ENCODE measurements at places on chromosomes 1 and 21.
A peak's percentile ranks its signal among the peaks of the same experiment; 100 is the strongest.

GRCh38 chr1:53708687-53709086, 30.3 kb downstream of the GLIS1 start:
- no peak for DNase-seq

GRCh38 chr1:30732277-30732996, 9.1 kb upstream of the MATN1 start:
- DNase-seq, result no peak

- no peak for DNase-seq
Measured at GRCh38 chr1:222114536-222115156, 372.8 kb upstream of the DUSP10 start.

DNA sequence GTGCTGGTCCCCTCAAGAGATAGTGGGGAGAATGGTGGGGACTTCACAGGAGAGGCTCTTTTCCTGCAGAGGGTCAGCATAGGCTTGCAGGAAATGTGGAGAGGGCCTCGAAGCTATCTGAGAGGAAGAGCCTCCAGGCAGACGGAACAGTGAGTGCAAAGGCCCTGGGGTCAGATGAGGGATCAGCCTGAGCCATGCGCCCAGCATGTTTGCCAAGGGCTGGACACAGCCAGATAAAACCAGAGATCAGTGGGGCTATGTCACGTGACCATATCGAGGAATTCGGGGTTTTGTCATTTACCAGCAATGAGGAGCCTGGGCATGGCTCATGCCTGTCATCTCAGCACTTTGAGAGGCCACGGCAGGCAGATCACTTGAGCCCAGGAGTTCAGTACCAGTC, 6.5 kb upstream of the UTS2 start:
- no peak for DNase-seq

- DNase-seq, result no peak
Measured at GRCh38 chr1:234437423-234438171, 41.4 kb downstream of the TARBP1 start.

- DNase-seq, result no peak
Measured at GRCh38 chr1:236425031-236425663, 31.1 kb downstream of the EDARADD start.

GRCh38 chr1:7043719-7044535, 258.7 kb downstream of the CAMTA1 start:
- DNase-seq, result no peak

GRCh38 chr1:110463725-110464124, 12.8 kb downstream of the PROK1 start:
- DNase-seq, result no peak

- peak; percentile 38 for DNase-seq
Measured at GRCh38 chr1:179121159-179121938, 39.5 kb downstream of the TOR3A start.

DNA sequence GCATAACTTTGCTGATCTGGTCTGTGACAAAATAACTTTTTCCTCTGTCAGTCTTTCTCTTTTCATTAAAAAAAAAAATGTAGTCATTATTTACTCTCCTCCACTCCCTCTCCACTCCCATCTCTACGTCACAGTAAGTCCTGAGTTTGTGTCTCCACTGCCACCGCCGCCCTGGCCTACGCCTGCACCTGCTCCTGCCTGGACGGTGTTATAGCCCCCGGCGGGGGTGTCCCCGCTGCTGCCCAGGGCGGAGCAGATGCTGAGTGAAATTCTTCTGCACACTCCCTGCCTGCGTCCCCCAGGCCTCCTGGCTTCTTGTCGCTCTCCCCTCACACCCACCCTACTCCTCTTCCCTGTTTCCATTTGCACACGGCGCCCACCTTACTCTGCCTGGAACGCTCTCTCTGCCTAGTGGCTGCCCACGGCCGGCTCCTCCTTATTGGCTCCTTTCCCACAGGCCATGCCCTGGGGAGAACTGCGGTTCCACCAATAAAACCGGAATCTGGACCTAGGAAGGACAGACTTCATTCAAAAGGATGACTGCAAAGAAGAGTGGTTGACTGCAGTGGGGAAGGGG, 55.2 kb upstream of the C1orf174 start:
- no peak for DNase-seq

DNA sequence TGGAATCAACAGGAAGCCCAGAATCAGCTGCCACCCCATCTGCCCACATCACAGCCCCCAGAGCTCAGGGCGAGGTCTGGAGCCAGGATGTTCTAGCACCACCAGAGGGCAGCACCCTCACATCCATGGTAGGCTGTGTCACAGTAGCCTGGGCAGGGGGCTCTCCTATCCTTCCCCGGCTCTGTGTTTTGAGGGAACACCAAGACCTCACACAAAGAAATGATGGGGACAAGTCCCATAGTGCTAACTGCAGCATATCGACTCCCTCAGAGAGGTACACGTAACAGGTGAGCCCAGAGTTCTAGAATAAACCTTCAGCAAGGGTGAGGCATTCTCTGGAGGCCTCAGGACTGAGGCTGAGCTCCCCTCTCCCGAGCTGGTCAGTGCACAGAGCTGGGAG, 2.3 kb upstream of the KCNC4 start:
- DNase-seq, result peak; percentile 77

DNA sequence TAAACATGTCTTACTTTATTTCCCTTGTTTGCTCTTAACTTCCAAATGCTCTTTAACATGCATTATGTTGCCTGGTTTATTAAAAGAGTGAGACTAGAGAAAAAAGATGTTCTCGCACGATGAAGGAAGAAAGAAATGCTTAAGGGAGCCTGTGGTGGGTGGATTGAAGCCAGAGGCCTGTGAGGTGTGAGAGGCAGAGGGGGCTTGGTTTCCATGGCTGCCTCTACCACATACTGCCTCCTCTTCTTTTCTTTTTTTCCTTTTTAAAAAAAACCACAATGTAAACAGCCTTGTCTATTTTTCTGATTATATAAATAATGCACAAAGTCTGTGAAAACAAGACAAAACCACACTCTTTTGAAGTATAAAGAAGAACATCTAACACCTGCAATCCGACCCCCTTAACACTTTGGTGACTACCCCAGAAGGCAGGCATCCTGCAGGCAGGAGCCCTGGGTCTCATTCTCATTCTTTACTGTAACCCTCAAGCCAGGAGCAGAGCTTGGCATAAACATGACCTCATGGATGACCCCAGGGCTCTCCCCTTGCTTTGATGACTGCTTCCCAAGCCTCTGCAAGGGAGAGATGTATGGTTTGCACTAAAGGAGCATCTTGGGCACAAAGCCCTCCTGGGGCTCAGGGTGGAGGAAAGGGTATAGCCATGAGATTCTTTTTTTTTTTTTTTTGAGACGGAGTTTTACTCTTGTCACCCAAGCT, 10.1 kb upstream of the PARP1 start:
- no peak for DNase-seq

- DNase-seq, result no peak
Measured at GRCh38 chr1:115879977-115880376, 39.1 kb upstream of the NHLH2 start.
